HFF-Myc (cell line): ENCODE measurements at places on chromosomes 5 and 9.

- no peak for DNase-seq
These were observed 792.4 kb downstream of the PTPRD start for GRCh38 chr9:9820436-9820835.

DNA sequence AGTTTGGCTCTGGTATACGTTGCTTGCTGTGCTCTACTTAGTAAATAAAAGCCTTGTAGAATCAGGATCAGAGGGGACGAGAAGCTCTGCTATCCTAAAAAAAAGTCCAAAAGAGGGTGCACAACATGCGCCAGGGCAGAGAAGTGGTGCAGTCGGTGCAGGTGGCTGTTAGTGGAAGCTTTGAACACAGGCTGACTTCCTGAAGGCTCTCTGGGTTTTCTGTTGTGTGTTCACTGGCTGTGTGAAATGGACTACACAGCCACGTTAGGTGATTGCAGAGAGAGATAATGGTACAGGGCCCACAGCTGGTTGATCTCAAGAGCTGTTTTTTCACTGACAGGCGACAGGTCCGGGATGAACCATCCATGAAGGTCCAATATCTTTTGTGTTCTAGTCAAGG is 167.4 kb downstream of the TMEM167A start:
- no peak for DNase-seq

- no peak for DNase-seq
These were observed 112.9 kb downstream of the SH3TC2 start for GRCh38 chr5:148949841-148950470.

DNA sequence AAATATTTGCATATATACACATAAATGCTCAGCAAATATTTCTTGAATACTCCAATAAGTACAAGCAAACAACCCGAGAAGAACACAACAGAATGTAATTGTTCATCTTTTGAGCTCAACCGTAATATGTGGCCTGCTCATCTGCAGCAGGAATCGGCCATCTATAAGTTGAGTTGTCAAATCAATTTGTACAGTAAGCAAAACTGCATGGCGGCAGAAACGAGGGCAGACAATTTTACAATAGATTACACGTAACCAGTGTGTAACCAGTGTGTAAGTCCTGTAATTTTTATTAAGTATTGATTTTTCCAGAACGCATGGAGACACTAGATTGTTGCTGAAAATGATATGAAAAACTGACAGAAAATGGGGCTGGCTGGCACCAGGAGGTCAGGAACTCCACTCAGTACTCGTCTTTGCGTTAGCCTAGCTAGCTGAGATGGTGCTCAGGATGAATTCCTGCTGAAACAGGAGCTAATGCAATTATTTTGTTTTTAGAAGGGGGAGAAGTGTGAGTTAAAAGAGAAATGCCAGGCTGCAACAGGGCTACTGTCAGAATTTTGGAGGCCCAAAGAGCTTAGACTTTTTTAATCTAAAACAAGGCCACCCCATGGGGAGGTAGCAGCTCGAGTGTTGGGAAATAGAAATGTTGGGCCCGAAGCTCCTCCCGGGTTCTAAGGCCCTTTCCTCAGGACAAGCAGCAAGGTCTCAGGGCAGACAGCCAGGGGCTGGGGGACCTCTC is 682 bp downstream of the DHX29 start:
- DNase-seq = no peak

DNA sequence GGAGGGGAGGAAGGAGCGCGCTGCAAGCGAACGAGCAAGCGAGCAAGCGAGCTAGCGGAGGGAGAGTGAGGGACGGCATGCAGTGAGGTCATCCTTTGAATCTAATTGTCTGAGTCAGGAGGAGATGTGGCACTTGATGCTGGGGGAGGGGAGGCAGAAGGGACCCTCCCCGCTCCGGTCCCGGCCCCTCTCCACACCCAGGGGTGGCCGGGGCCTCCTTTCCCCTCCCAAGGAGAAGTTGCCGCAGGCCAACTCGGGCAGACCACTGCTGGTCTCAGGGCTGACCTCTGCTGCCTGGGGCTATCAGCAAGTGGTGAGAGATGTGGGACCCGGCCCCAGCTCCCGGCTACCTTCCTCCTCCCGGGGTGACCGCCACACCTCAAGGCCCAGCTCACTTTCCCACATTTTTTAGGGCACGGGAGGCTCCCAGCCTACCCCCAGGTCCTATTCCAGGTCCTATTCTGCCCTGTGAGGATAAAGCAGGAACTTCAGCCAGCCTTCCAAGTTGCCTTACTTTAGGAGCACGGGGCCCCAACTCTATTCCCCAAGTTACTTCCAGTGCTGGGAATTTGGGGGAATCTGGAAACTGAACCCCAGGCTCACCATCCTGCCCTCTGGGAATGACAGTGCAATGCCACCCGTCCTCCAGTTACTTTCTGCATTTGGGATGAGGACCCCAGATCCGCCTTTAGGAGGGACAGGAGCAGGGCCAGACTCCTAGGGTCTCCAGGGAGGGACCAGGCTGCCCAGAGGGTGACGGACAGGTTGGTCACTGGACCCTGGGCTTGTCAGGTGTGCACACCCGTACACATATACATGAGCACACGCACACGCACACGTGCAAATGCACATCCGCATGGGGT is 11.1 kb downstream of the CNTFR start:
- DNase-seq = no peak

DNA sequence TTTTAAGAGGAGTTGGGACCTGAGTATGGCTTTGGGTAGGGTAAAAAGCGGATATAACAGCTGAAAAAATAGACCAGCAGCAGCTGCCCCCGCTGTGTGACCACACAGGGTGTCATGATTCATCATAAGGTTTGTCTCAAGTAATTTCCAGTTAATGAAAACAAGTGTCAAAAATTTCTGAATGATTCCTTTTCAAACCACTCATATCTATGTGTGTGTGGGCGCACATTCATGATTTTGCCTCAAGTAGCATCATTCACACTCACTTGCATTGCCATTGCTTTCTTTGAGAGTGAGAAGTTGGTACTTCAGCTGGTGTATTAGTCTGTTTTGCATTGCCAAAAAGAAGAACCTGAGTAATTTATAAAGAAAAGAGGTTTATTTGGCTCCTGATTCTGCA is 12.1 kb upstream of the TNFAIP8 start:
- DNase-seq = no peak

DNA sequence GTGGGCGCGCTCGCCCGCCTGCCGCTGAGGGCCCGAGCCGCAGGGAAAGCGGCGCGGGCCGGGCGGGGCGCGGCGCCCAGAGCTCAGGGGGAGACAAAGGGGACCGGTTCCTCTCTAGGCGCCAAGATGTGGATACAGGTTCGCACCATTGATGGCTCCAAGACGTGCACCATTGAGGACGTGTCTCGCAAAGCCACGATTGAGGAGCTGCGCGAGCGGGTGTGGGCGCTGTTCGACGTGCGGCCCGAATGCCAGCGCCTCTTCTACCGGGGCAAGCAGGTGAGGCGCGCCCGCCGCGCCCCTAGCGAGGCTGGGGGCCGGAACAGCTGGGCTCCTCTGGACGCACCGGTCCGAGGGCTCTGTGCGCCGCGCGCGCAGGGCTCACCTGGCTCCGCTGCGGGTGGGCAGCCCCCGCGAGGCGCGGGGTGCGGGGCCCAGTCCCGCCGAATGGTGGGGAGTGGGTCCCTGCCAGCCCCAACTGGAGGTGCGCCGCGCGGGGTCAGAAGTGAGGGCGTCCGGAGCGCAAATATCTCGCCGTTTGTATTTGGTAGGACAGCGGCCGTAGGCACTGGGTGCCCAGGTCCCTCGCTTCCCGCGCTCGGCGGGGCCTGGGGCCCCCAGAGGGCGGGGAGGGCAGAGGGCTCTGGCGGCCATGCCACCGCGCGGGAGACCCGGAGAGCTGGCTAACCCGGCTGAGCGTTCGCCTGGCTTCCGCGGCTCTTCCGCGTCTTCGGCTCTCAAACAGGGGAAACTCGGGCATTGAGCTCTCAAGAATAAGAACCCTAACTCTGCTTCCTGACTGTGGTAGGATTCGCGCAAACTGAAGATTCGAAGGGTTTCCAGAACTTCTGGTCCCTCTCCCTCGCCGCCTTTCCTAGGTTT is 607 bp downstream of the UHRF2 start:
- no peak for DNase-seq

GRCh38 chr5:177440211-177440989 is 6.2 kb upstream of the PRR7 start:
- DNase-seq = no peak

- no peak for DNase-seq
These were observed 7.8 kb downstream of the NOTCH1 start for GRCh38 chr9:136537896-136538598.

DNA sequence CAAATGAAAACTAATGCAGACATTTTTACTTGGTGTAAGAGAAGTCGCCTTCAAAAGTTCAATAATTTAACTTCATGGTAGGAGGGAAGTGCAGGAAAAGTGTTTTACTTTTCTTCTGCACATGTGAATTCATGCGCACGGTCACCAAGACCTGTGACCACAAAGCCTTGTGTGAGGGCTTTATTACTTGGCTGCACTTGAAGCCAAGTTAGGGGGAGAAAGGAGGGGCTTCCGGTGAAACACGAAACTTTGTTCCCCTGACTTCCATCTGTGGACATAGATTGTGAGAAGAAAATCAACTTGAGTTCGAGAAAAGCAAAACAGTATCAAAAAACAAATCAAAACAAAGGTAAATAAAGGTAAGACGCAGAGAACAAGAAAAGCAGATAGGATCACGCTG is 239.9 kb downstream of the ROR2 start:
- DNase-seq = no peak

DNA sequence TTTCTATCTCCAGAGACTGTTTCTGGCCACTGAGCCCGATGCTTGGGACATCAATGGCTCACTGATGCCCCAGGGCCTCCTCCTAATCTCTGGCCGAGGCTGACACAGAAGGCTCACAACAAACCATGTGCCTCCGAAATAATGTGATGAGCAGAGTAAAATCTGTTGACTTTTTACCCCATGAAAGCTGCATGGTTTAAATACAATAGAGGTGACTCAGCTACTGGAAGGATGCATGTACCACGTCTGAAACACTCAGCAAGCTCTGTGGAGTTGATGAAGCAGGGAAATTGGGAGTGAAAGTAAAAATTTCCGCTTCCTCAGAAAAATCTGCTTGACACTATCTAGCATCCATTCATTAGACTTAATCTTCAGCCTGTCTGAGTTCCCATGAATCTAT is 111.1 kb upstream of the EQTN start:
- no peak for DNase-seq

DNA sequence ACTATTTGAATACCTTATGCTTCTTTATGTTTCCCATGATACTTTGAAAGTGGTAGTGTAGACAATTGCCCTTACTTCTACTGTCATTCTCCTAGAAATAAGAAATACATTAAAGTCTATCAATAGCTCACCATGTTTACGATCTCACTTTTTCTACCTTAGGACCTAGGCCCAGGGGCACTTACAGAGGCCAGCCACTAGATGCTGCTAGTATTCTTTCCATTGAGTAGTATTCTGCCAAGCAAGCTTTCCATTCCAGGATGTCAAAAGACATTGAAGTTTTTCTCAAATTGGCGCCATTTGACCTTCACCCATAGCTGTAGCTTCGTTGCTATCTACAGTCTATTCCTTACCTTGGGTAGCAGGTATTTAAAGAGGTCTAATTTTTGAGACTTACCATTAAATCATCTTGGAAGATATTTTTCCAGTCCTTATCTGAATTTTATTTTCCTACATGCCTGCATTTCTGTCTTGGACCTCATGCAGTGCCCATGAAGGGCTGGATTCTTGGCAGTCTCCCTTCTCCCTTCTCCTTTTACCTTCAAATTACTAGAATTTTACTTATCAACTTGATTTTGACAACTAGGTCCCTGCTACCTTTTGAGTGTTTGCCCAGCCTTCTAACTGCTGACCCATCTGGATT is 246.0 kb upstream of the NUDT12 start:
- peak; percentile 24 for DNase-seq

GRCh38 chr9:121222524-121223171 is 21.0 kb upstream of the RAB14 start:
- no peak for DNase-seq

DNA sequence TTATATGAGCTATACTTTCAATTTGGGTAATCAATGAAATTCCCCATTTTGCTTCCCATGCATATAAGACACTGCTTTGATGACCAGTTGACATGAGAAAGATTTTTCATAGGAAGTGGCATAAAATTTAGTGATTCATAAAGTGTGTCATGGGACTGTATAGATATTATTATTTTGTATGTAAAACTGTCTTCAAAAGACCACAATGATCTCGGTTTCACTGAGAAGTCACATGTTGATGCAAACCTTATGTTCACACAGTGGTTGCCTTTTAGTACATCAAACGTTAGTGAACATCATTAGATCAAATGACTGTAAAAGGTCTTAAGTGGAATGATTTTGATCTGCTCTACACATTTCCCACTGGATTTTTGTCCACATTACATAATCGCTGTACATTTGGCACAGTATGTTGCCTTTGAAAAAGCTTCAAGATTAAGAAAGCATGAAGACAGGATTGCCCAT is 349.2 kb upstream of the MEF2C start:
- no peak for DNase-seq

DNA sequence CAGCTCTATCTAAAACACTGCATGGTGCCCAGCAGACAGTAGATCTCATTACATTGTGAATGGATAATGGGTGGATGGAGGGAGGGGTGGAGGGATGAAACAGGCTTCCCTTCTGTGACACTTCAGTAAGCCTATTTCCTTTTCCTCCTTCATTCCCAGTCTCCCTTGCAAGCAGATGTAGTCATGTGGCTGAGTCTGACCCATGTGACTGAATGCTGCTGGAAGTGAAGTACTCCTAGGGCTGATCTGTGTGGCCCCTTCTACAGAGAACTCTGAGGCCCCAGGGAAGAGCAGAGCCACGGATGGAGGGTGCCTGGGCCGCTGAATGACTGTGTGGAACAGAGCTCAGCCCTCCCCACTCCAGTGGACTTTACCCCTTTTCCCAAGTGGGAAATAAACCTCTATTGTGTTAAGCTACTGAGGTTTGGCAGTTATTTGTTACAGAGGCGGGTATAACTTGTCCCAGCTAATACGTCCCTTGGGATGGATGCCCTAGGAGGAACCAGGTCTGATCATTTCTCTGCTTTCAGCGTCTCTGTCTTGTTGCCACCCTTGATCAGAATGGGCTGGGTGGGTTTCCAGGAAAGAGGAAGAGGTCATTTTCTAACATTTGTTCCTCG is 176.1 kb upstream of the MVB12B start:
- no peak for DNase-seq

DNA sequence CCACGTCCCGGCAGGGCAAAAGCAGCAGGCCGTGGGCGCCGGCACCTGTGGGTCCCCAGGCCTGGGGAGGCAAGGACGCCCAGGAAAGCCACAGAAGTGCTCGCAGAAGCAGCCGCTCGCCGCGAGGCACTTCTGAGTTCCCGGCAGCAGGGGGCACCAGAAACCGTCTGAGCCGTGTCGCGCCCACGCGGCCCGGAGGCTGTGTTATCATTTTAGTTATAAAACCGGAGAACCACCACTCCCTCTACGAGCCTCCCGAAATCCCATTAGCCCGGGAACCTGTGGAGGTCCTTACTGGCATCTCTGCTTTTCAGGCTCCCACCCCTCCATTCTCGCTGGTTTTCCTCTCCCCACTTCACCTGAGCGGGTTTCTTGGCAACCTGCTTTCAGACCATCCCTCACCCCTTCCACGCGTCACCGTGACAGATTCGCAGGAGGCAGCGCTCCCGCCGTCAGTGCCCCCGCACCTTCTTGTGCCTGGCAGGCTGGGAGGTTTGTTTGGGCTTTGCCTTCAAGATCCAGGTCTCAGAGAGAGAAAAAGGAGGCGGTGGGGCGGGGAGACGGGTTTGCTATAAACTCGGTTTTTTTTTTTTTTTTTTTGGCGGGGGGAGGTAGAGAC is 2.3 kb downstream of the GDNF start:
- DNase-seq = peak; percentile 35

- DNase-seq = peak; percentile 72
These were observed 872 bp downstream of the TXNDC15 start for GRCh38 chr5:134874831-134875655.
